Amygdala (tissue), 56 donors: ENCODE measurements at places on chromosomes 3 and 15.
A peak's percentile ranks its signal among the peaks of the same experiment; 100 is the strongest.

DNA sequence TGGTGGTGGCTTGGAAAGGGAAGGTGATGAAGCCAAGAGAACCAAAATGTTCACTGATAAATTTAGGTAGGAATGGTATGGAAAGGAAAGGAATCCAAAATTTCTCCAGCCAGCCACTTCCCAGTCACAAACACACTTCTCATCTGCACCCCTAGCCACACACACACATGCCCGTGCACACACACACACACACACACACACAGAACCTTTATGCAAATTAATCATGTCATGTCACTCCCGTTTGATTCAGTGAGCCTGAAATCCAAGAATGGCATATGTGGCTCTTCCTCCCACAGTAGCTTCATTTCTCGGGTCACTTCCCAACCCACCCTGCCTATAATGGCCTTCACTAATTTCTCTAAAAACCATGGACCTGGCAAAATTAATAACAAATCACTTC lies 3.1 kb upstream of the HLTF start:
- DNase-seq: no peak

GRCh38 chr3:66037986-66038369 lies 740 bp downstream of the MAGI1 start:
- no peak for DNase-seq

- DNase-seq: no peak
Observed at GRCh38 chr3:126179825-126180476, 435 bp downstream of the ALDH1L1 start.

DNA sequence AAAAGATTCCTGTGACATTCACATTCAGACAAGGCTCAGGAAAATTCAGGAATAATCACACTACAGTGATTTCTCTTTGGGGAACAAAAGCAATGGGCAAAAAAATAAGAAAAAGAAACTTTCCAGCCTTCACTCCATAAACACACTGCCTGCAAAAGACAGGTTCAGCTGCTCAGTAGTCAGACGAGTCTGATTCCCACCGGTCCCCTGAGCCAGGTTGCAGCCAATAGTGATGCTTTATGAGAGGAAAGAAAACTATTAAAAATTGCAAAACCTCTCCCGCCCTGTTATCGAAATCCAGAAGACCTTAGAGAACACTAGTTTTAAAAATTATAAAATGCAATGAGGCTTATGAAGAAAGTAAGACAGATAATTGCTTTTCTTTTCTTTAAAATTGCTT lies 8.5 kb downstream of the PLCH1 start:
- DNase-seq: no peak

GRCh38 chr3:140574375-140574774 lies 103.5 kb upstream of the TRIM42 start:
- no peak for DNase-seq

DNA sequence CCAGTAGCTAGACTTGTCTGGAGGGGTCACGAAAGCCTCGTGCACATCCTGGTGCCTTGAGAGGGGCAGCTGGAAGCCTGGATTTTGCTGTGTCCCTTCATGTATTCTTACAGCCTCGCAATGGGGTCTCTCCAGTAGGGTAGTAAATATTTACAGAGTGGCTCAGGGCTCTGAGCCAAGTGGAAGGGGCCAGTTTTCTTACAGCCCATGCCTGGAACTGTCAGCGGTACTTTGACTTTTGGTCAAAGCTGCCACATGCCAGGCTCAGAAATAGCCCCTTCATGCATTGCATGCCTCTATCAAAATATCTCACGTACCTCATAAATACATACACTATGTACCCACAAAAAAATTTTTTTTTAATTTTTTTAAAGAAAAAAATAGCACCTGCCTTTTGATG lies 119.2 kb downstream of the OSBPL10 start:
- DNase-seq: no peak

- no peak for DNase-seq
Observed at GRCh38 chr3:59990915-59991314, 941.1 kb upstream of the CFAP20DC start.

GRCh38 chr15:67784090-67784781 lies 41.1 kb upstream of the SKOR1 start:
- DNase-seq: no peak

DNA sequence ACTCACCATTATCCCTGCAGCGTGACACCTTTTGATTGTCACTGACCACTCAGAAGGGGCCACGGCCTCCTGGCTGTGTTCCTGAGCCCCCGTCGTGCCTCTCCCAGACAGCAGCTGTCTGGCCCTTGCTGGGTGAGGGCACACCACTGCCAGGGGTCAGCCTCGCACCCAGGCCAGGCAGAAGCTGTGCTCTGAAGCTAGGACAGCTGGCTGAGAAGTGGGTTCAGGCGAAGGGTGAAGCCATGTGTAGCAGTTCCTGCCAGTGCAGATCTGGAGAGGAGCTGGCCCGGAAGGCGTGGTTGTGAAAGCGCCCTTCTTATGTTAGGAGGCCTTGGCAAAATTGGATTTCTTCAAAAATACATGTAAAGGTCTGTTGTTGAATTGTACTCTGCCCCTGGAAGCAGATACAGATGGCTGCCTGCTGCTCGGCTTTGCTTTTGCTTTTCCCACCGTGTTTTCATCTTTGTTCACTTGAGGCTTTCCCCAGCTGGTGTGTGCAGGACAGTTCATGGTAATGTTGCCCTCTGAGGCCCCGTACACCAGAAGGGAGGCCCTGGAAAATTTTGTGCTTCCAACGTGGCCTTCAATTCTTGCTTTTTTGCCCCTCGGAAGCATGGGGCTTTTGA lies 49.1 kb downstream of the KLHL25 start:
- DNase-seq: no peak

GRCh38 chr3:49644684-49645083 lies 29.5 kb upstream of the APEH start:
- DNase-seq: no peak

DNA sequence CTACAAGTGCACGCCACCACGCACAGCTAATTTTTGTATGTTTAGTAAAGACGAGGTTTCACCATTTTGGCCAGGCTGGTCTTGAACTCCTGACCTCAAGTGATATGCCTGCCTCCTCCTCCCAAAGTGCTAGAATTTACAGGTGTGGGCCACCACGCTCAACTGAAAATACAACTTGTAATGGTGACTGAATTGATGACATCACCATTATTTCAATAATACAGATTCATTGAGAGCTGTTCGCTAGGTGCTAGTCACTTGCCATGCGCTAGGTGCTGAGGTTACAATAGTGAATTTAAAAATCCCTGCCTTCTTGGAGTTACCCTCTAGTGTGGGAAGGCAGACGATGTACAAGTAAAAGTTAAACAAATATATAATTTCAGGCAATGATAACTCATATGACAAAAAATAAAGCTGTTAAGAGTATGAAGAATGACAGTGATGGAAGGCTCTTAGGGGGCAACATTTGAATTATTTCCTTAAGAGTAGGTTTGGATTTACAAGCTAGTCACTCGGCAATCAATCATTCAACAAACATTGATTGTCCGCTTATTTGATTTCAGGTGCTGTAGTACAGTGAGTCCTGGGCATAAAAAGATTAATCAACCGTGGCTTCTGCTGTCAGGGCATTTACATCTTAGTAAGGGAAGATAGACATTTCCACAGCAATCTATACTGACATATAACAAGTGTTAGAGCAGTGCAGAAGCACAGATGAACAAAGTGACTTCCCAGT lies 9.1 kb upstream of the PPARG start:
- no peak for DNase-seq

GRCh38 chr15:41832875-41833274 lies 5.0 kb downstream of the JMJD7 start:
- DNase-seq: no peak

DNA sequence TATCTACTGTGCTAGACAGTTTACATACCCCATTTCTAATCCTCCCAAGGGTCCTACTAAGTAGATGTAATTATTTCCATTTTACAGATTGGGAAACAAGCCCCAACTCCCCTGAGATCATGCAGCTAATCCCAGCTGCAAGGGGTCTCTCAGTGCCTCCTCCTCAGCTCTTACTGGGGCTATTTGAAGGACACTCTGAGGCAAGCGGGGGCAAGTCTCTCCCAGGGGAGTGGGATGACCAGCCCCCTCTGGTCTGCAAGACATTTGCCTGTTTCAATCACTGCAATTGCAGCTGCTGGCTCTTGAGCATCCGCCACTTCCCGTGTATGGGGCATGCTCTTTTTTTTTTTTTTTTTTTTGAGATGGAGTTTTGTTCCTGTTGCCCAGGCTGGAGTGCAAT lies 11.4 kb downstream of the LAMP3 start:
- DNase-seq: no peak

DNA sequence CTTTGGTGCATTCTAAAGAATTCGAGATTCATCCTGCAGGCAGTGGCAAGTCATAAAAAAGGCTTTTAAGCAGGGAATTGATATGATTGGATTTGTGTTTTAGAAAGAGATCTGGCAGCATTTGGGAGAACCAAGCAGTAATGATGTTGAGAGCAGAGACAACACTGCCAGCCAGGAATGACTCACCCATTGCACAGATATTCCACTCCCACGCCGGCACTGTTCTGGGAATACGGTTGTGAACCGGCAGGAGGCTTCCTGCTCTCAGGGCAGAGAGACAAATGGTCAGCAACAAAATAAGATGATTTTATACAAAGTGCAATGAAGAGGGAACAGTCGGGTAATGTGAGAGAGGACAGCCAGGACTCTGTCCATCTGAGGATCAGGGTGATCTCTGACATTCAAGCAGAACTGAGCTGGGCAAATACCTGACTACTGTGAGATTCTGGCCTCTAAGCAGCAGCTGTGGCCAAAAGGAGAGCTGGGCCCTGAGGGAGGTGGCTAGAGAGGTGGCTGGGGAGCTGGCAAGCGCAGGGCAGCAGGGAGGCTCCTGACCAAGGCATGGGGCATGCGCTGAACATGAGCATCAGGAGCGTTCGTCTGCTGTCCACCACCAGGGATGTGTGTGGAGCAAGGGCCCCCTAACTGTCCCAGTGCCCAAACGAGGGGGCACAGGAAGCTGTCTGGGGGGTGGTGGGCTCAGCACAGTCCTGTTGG lies 56.1 kb upstream of the PLXNA1 start:
- DNase-seq: no peak

DNA sequence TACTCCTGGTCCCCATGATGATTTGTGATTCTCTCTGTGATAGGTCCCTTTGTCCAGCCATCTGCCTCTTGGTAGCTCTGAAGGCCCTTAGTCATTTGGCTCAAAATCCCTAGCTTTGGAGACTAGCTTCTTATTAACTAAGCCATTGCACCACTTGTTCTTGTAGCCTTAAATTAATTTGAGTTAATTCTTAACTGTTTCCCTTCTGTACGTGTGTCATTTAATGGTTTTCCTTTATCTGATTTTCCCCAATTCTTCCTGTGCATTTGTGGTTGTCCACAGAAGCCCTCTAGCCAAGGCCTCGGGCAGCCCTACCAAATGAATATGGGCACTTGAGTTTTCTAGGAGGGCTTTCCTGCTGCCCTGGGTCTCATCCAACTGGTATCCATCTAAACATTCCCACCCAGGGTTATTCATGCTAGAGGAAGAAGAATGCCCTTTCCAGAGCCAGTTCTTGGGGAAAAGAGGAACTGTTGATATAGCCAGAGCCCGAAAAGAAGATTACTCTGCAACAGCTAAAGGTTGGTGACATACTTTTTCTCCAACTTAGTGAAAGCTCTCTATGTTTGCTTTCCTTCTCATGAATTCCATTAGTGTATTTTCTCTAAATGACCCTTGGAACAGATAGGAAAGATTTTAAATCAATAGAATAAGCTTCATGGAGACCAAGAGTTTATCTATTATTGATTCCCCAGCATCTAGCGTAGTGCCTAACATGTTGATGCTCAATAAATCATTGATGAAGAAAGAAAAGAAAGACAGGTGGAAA lies 44.2 kb upstream of the ZBTB38 start:
- no peak for DNase-seq

DNA sequence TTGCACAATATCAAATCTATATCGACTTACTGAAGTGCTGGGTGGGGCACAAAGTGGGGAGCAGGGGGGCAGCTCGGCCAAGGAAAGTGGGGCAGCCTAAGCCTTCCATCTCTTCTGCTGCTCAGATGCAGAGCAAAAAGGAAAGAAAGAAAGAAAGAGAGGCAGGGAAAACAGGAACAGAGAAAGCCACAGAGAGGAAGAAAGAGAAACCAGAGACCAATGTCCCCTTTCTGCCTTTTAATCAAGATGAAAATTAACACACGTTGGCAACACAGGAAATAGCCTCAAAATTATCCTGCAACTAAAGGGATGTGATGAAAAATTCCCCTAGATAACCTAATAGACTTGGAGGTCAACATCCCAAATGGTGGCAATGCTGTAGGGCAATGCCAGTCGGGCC lies 72.2 kb upstream of the RAD18 start:
- DNase-seq: no peak

DNA sequence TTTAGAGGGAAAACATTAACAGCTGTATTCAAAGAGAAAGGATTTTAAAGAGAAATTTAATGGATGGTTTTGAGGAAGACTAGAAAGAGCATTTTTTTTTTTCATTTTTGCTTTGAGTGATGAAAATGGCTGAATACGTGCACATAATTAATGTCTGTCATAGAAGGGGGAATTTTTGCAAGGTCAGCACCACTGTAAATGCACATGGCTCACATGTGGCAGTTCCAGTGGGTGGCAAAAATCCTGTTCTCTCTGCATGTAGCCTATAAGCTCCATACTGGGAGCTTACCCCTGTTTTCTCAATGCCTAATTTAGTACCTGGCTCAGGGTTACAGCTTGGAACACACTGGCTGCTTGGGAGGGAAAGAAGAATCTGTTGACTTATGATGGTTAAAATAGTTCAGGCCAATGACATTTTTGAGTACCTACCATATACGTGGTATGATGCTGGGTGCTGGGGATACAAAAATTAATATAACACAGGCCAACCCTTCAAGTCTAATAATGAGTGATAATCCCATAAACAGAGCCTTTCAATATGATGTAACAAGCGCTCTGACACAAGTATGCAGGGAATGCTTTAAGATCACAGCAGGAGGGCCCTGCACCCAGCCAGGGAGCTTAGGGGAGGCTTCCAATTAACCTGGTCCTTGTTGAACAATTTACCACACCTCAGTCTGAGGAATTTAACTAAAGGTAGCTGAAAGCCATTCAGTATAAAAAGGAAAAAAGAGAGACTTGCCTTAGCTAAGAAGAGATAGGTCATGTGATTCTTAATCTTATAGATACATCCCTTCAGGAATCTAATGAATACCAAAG lies 33.0 kb downstream of the HSPBAP1 start:
- DNase-seq: no peak

DNA sequence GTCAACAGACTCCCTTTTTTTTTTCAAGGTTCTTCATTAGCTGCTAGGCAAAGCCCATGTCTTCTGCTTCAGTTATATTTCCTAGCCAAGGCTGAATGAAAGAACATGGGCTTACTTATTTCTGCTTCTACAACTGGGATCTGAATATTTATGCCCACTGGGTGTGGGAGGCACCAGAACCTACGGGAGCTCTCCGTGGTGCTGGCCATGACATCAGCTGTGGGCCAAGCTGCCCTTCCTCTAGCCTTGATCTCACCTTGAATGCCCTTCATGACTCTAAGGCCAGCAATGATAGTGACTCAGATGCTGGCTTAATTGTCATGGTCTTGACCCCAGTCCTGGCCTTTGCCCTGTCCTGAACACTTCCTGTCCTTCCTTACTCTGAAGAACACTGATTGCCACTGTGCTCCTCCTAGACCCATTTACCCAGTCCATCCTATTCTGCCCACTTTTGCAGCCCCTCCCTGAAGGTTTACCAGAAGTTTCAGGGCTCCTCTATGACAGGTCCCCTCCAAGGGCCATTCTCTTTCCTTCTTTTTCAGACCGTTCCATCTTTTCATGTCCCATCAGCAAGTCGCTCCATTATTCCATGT lies 32.8 kb upstream of the PRR20G start:
- DNase-seq: no peak

- no peak for DNase-seq
Observed at GRCh38 chr3:78765671-78766485, 1001.9 kb downstream of the ROBO1 start.

- peak; percentile 13 for DNase-seq
Observed at GRCh38 chr3:49165771-49166751, at the start of gene CCDC71. TSS of gene CCDC71 (minus strand) at chr3:49166331. CDS start at chr3:49164208, 2,123 bp downstream.
